ENCODE measurements at places on chromosomes 7 and 10. TPM values are rescaled to one million over a fixed set of nuclear protein-coding genes. Genes with fewer than 3 reads are reported as not detected.

- DNase-seq, result no peak
These were observed 65.8 kb upstream of the SEMA3C start for GRCh38 chr7:80984619-80985018.

- no peak for DNase-seq
These were observed 17.8 kb downstream of the USP6NL start for GRCh38 chr10:11593612-11594011.

- no peak for DNase-seq
These were observed 5.8 kb upstream of the PDCD4 start for GRCh38 chr10:110865809-110866482.

Gene FZD8
- total RNA-seq, result 43.0 TPM

Gene SAP25
- 1.3 TPM for total RNA-seq
